ENCODE measurements at places on chromosomes 1 and 21.

DNA sequence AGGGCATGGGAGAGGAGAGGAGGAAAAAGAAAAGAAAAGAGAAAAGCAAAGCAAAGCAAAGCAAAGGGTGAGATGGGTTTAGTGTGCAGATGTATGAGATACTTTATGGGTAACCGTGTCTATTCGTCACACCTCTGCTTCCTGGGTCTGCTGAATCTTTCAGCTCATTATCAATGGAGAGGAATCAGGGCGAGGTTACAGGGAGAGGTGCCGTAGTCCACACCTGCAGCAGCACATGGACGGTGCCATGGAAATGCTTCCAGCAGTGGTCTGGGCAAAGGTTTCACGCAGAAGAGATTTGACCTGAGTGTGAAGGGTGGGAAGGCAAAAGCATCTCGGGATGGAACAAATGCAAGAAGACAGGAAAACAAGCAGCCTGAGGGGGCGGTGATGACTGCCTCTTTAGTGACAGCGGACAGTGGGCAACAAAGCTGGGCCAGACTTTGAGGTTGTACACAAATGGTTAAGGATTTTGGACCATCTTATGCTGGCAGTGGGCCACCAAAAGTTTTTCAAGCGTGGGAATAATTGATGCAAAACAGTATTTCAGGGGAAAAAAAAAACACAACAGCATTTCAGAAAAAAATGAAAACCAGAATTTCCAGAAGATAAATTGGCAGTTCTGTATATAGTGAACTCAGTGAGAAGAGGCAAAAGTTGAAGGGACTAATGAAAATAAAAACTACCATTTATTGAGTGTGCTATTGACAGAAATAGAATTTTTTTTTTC lies 19.5 kb upstream of the SRP9 start:
- no peak for DNase-seq

- no peak for DNase-seq
These were observed 43.4 kb downstream of the PARP1 start for GRCh38 chr1:226364514-226364899.

DNA sequence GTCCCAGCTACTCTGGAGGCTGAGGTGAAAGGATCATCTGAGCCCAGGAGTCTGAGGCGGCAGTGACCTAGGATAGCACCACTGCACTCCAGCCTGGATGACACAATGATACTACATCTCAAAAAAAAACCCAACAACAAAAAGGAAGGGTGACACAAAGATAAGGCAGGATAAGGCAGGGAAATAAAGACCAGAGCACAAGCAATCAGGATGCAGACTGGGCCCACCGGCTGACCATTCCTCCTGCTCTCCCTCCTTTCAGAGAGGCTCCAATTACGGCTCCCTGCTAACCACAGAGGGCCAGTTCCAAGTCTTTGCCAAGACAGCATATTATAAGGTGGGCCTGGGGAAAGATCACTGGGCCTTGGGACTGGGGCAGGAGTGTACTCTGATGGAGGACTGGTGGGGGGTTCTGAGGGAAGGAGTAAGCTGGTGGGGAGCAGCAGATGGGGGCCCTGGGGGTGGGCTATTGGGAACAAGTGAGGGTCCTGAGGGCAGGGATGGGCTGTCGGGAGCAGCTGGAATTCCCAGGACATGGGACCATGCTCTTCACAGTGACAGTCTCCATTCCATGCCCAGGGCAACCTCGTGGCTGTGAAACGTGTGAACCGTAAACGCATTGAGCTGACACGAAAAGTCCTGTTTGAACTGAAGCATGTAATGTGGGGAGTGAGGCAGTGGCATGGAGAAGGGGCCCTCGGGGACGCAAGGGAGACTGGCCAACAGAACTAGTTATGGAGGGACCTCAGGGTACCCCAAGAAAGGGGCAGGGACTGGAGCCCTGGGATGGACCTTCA lies 7.3 kb downstream of the NPR1 start:
- DNase-seq: no peak

GRCh38 chr1:1137256-1138045 lies 21.6 kb upstream of the C1orf159 start:
- peak; percentile 61 for DNase-seq

DNA sequence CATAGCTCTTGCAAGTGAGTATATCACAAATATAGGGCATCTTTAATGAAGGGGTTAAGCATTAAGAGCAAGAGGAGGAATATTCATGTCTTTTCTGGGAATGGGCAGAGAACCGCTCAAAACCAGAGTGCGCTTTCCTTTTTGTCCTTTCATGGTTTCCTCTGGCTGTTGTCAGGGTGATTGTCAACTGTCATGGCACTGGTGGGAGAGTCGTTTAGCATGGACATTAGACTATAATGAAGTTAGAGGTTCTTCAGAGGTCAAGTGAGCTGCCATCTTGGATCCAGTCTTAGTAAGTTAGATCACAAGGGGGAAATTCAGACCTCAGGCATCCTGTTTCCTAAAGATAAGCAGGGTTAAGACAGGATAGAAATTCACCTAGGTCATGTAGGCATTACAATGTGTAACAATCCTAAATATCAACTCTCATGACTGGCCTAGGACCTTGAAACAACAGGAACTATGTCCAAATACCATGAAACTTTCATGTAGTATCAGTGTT lies 12.1 kb upstream of the COA6 start:
- no peak for DNase-seq

GRCh38 chr21:45074048-45074817 lies at the start of gene ADARB1:
Gene ADARB1 (plus strand): TSS chr21:45074580. CDS start chr21:45171657, 97,077 bp downstream.
- peak; percentile 55 for DNase-seq
